Kidney tubule cell (primary cell): ENCODE measurements at places on chromosomes 11 and 22.

GRCh38 chr11:108944471-108945178 lies 279.8 kb downstream of the DDX10 start:
- no peak for DNase-seq

DNA sequence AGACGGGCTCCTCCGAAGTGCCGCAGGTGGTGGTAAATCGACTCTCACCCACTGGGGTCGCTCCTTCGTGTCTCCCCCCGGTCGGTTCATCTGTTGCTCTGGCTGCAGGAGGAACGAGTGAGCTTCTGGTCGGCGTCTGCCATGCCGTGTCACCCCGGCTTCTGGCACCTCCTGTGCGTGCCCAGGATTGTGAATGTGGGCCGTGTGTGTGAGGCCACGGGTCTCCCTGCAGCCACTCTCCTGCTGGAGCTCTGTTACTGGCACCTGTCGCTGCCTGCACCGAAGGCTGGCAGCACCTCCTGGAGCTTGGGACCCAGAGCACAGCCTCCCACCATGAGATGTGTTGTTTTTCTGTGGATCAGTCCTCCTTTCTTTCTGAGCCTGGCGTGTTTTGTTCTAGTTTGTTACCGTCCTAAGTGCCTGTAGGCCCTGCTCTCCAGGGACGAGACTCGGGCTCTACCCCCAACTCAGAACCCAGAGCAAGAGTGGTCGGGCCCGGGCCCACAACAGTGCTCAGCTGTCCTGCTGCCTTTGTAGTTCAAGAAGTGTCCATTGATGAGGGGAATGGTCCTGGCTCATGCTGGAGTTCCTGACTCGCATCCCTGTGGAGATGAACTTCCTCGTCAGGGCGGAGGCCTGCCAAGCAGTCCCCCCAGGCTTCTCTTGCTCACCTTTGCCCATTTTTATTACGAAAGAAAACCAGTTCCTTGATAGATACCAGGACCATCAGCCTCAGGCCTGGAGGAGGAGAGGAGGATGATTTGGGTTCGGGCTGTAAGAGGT lies 66.6 kb downstream of the MED15 start:
- DNase-seq = no peak

GRCh38 chr11:13343931-13344717 lies 66.5 kb downstream of the BMAL1 start:
- peak; percentile 80 for DNase-seq

GRCh38 chr11:8693010-8693551 lies 10.5 kb downstream of the RPL27A start:
- no peak for DNase-seq

- no peak for DNase-seq
Measured at GRCh38 chr22:19865141-19865829, 10.6 kb upstream of the GNB1L start.

GRCh38 chr11:131616481-131617140 lies 246.2 kb downstream of the NTM start:
- DNase-seq = no peak

DNA sequence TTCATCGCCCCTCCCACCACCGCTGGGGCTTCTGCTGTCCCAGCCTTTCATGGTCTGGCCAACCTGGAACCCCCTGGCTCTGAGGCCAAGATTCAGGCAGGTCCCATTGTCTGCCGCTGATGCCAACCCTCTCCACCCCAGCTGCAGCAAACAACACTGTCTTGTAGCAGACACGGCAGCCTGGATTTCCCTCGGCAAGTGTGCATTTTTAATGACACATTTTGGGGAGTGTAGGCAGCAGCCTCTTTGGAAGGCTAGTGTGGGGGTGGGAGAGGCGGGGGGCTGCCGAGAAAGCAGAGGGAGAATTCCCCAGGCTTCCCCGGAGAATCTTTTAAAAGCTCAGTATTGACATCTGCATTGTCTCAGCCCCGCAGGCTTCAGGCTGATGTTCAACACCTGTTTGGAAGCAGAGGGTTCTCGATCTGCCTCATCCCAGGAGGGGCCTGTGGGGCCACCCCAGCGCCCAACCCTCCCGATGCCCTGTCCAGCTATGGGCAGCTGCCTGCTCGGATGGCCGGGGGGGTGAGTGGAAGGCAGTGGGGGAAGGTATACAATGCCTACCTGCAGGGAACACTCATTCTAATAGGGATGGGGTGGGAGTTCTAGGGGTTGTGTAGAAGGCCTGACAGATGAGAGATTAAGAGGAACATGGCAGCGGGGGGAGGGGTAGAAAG lies 41.5 kb downstream of the NECTIN1 start:
- no peak for DNase-seq

DNA sequence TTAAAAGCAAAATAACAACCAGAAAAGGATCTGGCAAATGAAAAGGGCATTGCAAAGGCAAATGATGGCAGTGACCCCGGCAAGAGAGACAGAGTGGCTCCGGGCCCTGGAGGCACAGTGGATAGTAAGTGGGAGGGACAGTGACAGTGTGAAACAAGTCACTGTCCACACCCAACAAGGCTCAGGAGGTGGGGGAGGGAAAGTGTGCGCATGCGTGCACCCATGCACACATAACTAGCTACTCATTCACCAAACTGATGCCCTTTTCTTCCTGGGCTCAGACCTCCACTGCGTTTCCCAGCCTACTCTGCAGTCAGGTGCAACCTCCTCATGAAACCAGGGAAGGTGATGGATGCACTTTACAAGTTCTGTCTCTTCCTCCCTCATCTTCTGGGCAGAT lies 108.4 kb downstream of the SHANK2 start:
- peak; percentile 74 for DNase-seq

- DNase-seq = no peak
Measured at GRCh38 chr11:26830757-26831156, 108.9 kb upstream of the SLC5A12 start.

GRCh38 chr11:119694334-119694733 lies 34.7 kb downstream of the NECTIN1 start:
- peak; percentile 30 for DNase-seq

DNA sequence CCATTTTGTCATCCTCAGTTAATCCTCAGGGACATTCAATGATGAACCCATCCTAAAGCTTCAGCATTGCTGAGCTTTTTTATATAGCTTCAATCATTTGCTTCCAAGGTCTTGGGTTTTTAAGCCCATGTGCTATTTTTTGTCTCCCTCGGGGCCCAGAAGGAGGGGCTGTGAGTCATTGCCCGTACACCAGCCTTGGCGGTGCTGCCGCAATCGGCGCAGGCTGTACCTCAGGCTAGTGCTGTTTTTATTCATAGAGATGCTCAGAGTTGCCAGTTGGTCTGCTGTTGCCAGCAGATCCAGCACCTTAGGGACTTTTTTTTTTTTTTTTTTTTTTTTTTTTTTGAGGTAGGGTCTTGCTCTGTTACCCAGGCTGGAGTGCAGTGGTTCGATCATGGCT lies 35.5 kb downstream of the ACO2 start:
- no peak for DNase-seq
